ENCODE measurements at places on chromosomes 4 and X.

- DNase-seq = no peak
Observed at GRCh38 chrX:16992951-16993350, 46.5 kb downstream of the REPS2 start.

GRCh38 chr4:105352826-105353225 lies 121.0 kb downstream of the PPA2 start:
- no peak for DNase-seq

- DNase-seq = no peak
Observed at GRCh38 chrX:16125520-16126149, 2.3 kb downstream of the GRPR start.

GRCh38 chr4:73669410-73670183 lies 49.4 kb upstream of the RASSF6 start:
- DNase-seq = no peak

DNA sequence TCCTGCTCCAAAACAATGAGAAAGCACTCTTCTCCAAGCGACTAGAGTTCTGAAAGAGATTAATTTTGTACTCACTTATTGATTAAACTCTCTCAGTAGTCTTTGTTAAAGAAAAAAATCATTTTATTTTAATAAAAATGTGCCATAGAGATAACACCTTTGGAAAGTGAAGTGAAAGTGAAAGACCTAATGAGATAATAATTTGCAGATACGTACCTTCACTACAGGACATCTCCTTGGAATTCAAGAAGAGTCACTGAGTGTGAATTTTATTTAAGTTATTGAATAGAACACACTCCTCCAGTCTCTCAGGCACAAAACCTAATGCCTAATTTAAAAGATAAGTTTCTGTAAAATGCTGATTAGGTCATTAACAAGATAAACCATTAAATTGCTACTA lies 1070.6 kb upstream of the GRID2 start:
- DNase-seq = no peak

GRCh38 chr4:82201303-82201702 lies 172.5 kb downstream of the HNRNPD start:
- DNase-seq = no peak

Data from stimulated activated CD8-positive, alpha-beta memory T cell treated with anti-CD3 and anti-CD28 coated beads, Interleukin-2, amount 100 ng/mL, for 1 hour (primary cell).